ENCODE measurements at places on chromosomes 5 and 9.

DNA sequence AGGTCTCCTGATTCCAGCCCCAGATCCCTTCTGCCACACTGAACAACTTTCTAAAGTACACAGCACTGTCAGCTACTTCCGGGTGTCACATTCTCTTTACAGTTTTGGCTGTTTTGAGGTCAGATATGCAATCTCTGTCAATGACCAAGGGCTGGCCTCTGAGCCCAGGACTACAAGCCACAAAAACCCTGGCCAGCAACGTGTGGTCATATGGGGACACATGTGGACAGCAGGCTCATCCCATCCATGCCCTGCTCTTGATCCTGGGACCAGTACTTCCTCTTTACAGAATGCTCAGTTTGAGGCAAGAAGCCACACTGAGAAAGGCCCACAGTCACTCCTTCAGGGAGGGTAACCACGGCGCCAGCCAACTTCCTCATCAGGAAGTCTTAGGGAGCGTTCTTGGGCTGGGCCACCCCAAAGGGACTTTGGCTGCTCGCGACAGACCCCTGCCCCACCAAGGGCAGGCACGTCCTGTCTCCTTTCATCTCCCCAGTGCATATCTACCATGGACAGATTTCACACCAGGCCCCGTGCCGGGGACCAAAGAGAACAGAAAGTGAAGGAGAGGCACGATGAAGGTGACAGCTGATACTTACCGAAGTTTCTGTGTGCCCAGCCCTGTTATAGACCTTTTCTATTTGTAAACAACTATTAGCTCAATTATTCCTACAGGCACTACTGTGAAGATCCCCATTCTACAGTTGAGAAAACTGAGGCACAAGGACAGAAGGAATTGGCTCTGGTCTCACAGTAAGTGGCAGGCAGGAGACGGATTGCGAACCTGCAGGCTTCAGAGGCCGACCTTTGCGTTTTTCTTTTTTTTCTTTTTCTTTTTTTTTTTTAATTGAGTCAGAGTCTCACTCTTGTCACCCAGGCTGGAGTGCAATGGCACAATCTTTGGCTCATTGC, 37.3 kb downstream of the STK10 start:
- peaks cover 78% of the 10 kb centered on the region for H3K36me3 ChIP-seq
- H3K4me1 ChIP-seq = peaks cover 43% of the 10 kb centered on the region
- peak overlapping the region; percentile 55 for H3K4me3 ChIP-seq
- H3K27ac ChIP-seq = peak overlapping the region; percentile 85

DNA sequence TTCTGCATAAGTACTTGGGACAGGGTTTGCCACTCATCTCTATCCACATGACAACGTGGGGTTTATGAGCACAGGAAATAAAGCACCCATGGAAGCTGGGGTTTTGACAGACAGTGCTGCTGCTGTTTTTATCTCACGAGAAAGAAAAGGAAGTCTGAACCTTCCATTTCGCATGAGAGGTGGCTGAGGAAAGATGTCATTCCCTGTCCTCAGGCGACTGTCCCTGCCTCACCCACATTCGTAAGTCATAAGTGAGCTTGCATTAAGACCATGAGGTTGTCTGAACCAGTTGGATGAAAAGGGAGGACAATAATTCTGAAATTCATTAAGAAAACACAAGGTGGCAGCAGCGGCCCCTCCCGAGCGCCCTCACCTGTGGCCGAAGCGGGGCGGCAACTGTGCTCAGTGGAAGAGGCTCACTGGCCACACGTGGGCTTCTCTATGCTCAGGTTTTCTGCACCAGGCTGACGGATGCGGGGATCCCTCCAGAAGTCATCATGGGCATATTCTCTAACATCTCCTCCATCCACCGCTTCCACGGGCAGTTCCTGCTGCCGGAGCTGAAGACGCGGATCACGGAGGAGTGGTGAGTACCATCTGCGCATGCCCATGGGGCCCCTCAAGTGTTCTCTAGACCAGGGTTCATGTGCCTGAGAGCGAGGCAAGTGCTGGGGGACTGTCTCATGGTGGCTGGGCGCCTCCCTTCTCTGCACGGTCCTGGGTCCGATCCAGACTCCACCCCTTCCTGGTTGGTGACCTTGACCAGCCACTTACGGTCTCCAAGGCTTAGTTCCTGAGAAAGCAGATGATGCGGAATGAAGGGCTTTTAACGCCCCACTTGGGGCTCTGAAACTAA, 54.7 kb upstream of the SUSD3 start:
- peak overlapping the region; percentile 72 for H3K27ac ChIP-seq
- H3K4me3 ChIP-seq = no peak overlapping the region
- no peaks in the 10 kb centered on the region for H3K27me3 ChIP-seq
- H3K36me3 ChIP-seq = peaks cover 71% of the 10 kb centered on the region

DNA sequence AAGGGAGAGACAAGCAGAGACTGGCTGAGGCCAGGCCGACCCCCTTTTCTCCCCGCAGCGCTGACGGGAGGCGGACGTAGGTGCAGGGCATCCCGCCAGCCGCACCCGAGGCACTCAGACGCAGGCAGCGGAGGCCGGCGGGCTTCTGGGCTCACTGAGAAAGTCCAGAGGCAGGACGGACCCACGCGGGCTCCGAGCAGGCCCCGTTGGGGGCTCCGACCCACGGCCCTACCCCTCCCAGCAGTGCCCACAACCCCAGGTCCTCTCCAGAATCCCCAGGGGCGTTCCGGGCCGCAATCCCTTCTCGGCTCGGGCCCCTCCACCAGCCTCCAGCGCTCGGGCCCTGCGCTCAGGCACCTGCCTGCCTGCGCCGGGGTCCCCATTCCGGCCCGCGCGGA, 543 bp downstream of the MTMR12 start:
- DNase-seq = peak; percentile 50
- peak overlapping the region; percentile 87 for H3K4me3 ChIP-seq

DNA sequence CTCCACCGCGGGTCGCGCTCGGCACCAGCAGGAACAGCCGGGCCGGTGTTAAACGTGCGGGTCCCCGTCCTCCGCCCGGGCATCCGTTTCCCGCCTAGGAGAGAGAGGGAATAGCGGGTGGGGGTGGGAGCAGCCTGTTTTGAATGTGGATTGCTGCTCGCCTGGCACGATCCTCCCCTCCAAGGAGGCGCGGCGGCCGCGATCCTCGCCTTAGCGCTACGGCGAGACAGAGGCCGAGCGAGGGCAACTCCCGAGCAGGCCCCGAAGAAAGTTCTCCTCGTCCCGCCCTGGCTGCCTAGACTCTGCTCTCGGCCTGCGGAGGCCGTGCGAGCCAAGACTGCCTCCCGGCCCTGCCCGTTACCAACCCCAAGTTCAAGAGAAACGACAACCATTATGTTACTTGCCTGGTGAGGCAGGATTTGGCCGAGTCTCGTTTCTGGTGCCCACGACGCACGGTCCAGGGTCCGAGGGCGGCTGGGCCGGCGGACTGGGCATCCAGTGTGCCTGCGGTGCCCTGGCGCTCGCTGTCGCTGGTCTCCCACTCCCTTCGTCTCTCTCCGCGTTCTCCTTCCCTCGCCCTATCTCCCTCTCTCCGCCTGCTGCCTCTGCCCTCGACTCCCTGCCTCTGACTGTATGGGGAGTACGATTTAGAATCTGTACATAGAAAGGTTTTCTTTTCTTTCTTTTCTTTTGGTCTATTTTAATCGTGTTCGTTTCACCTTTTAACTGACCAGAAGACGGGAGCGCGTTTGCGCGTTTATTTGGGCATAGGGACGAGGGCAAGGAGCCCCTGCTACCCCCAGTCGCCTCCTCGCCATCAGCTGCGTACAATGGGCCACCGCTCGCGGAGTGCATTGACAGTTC, 724 bp downstream of the NR2F1-AS1 start:
- peak overlapping the region; percentile 49 for H3K4me3 ChIP-seq
- DNase-seq = no peak
- peaks cover 3% of the 10 kb centered on the region for H3K36me3 ChIP-seq
- H3K4me1 ChIP-seq = peaks cover 11% of the 10 kb centered on the region
- H3K27me3 ChIP-seq = peaks cover 47% of the 10 kb centered on the region

- DNase-seq = no peak
- no peak overlapping the region for H3K4me3 ChIP-seq
- H3K36me3 ChIP-seq = no peaks in the 10 kb centered on the region
- H3K4me1 ChIP-seq = peaks cover 11% of the 10 kb centered on the region
Measured at GRCh38 chr9:76662476-76663281, 101.6 kb upstream of the PCA3 start.

DNA sequence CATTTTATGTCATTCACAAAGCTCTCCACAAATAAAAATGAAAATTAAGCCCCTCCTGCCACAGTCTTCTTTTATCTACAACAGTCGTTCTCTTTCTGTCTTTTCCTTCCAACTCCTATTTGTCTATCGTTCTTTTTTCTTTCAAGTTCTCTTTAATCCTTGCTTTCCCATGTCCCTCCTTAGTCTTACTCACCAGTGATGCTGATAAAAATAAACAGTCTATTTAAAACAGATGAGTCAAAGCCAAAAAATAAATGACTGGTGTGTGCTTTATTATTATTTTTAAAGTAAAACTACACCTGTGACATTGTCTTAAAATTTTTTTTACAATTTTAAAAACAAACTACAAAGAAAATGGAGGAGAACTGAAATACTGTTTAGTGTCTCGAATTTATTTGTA, 137.1 kb upstream of the TMEM161B start:
- no peak overlapping the region for H3K4me3 ChIP-seq
- no peak overlapping the region for H3K27ac ChIP-seq
- H3K27me3 ChIP-seq = peaks cover 2% of the 10 kb centered on the region
- no peaks in the 10 kb centered on the region for H3K4me1 ChIP-seq
- H3K36me3 ChIP-seq = no peaks in the 10 kb centered on the region
- DNase-seq = no peak

DNA sequence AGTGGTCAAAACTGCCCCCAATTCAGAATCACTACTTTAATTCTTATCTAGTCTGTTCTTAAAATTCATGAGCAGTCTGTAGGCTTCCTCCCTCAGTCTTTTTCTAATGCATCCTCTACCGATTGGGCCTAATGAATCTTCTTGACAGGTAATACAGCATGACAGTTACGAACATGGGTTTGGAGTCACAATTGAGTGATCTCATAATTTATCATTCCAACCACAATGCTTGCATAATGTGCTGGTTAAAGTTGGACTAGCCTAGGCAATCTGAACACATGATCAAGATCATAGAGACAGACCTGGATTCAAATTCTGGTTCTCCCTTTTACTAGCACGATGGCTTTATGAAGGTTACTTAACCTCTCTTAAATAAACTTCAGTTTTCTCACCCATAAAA, 33.1 kb upstream of the SETD9 start:
- H3K4me3 ChIP-seq = no peak overlapping the region
- peaks cover 13% of the 10 kb centered on the region for H3K4me1 ChIP-seq
- no peaks in the 10 kb centered on the region for H3K27me3 ChIP-seq
- peaks cover 76% of the 10 kb centered on the region for H3K36me3 ChIP-seq
- DNase-seq = no peak
- H3K27ac ChIP-seq = no peak overlapping the region

DNA sequence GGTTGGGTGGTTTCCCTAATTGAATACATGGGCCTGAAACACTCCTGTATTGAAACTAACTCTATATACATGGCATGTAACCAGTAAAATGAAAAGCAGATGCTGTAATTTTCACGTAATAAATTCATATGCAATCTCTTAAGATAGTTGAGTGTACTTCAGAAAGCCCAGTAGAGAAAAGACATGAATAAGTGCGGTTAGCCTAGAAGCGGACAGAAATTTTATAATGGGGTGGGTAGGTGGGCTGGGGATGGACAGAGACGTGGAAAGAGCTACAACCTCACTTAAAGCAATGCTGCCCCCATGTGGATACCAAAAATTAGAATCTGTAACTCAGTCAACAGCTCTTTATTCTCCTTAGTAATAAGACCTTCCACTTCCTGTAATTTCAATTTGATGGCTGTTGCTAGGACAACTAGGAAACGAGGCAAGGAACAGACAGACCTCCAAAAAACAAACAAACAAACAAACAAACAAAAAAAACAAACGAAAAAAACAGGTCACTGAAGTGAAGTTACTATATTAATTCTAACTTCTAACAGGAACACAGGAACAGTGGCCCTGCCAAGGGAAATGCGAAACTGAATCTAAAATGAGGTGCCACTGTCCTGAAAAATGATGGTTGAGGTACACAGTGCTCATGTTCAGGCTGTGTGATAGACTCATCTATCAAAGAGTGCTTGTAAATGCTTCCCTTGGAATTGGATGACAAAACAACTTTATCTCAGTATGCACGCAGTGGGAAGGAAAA, 103.4 kb upstream of the GNA14 start:
- peaks cover 23% of the 10 kb centered on the region for H3K36me3 ChIP-seq
- peak overlapping the region; percentile 75 for H3K27ac ChIP-seq
- H3K4me1 ChIP-seq = peaks cover 22% of the 10 kb centered on the region
- no peaks in the 10 kb centered on the region for H3K27me3 ChIP-seq
- no peak overlapping the region for H3K4me3 ChIP-seq

- H3K27me3 ChIP-seq = no peaks in the 10 kb centered on the region
- DNase-seq = no peak
- no peak overlapping the region for H3K4me3 ChIP-seq
- H3K36me3 ChIP-seq = no peaks in the 10 kb centered on the region
- no peaks in the 10 kb centered on the region for H3K4me1 ChIP-seq
Measured at GRCh38 chr5:27269766-27270165, 231.4 kb upstream of the CDH9 start.

DNA sequence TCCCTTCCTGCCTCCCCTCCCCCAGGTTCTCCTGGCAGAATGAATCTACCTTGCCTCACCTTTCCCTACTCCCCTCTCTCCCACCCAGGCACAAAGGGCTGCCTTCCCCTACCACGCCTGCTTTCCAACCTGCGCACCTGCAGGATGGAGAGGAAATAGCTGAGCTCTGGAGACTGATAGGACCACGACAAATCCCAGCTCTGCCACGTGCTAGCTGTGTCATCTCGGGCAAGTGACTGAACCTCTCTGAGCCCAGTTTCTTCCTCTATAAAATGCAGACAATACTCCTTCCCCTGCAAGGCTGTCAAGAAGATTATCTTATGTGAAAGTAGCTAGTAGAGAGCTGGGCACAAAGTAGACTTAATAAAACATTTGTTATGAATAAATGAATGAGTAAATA, 31.2 kb upstream of the PTGS1 start:
- H3K27ac ChIP-seq = no peak overlapping the region
- no peaks in the 10 kb centered on the region for H3K4me1 ChIP-seq
- no peaks in the 10 kb centered on the region for H3K36me3 ChIP-seq
- H3K4me3 ChIP-seq = no peak overlapping the region
- no peak for DNase-seq

GRCh38 chr5:116084287-116084691, 536 bp upstream of the COMMD10 start:
- H3K27me3 ChIP-seq = no peaks in the 10 kb centered on the region
- peak overlapping the region; percentile 82 for H3K4me3 ChIP-seq
- peak; percentile 16 for DNase-seq
- H3K4me1 ChIP-seq = peaks cover 32% of the 10 kb centered on the region
- H3K36me3 ChIP-seq = peaks cover 33% of the 10 kb centered on the region

DNA sequence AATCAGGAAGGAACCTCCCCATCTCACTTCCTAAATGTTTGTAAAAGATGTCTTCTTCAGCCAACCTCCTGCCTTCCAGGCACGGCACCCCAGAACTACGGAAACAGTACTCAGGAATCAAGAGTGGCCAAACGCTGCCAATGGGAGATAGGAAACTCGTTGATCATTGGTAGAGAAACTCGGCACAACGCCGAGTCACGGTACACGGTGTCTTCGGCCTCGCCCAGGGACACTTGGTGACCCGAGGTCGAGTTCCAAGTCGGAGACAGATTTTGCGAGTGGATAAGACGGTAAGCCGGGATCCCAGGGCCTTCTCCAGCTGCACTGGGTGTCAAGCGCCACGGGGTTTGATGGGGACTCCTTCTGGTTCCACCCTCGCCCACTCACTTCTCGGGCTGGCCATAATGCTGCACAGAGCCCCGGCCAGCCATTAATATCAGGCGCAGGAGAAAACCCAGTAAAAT, 343 bp downstream of the KIAA0825 start:
- H3K4me3 ChIP-seq = peak overlapping the region; percentile 97
- no peaks in the 10 kb centered on the region for H3K27me3 ChIP-seq
- peak overlapping the region; percentile 96 for H3K27ac ChIP-seq
- peaks cover 34% of the 10 kb centered on the region for H3K4me1 ChIP-seq

Measured in activated T-helper 2 cell treated with anti-CD3 and anti-CD28 coated beads, Interferon-gamma antibody, Interleukin-2, Interleukin-4, amounts not matched to agents 10 μg/mL and 5 μg/mL and 100 μg/mL, durations not matched to agents 14 hours and 24 hours and 36 hours (primary cell).